ENCODE measurements at places on chromosomes 7 and 10.

GRCh38 chr10:452512-453426 is 236.7 kb downstream of the DIP2C start:
- no peak for DNase-seq

- no peak for DNase-seq
These were observed 34.1 kb upstream of the PITRM1 start for GRCh38 chr10:3206511-3207157.

GRCh38 chr7:46257761-46258448 is 336.8 kb upstream of the IGFBP3 start:
- no peak for DNase-seq

GRCh38 chr10:63064706-63065105 is 68.4 kb upstream of the NRBF2 start:
- DNase-seq: no peak

GRCh38 chr10:34403512-34403911 is 411.6 kb downstream of the PARD3 start:
- DNase-seq: no peak

GRCh38 chr10:27531336-27531847 is 27.3 kb downstream of the RAB18 start:
- DNase-seq: no peak

DNA sequence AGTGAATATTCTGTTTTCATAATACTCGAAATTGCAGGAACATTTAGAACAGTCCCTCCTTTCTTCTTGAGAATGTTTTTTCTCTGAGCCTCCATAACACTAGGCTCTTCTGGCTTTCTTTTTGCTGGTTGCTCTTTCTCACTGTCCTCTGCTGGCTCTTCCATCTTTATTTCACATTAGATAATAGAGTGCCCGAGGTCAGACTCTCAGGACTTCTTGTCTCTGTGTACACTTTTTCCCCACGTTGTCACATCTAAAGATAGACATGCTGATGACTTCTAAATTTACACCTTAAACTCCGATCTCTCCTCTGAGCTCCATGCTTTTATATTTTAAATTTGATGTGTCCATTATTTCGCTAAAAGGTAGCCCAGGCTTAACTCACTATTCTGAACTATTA is 15.4 kb upstream of the LRRN3 start:
- no peak for DNase-seq

GRCh38 chr7:37765421-37765829 is 81.9 kb downstream of the GPR141 start:
- no peak for DNase-seq

DNA sequence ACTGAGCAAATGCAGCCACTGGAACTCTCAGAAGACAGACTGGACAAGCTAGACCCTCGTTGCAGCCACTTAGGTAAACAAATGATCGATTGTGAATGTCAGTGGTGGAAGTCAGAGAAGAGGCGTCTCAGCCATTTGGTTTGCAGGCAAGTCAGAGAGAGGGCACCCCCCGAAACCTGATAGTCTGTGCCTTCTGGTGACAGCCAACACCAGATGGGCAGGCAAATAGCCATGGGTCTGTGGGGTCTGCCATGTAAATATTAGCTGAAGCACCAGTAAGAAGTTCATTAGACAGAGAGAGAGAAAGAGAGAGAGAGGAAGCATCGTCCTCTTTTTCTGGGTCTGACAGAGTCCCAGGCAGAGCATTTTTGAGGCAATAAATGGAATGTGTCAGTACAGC is 5.4 kb downstream of the PPP1R17 start:
- DNase-seq: no peak

GRCh38 chr10:57905861-57906260 is 361.8 kb downstream of the IPMK start:
- no peak for DNase-seq

GRCh38 chr10:62079885-62080559 is 178.5 kb downstream of the ARID5B start:
- DNase-seq: no peak

DNA sequence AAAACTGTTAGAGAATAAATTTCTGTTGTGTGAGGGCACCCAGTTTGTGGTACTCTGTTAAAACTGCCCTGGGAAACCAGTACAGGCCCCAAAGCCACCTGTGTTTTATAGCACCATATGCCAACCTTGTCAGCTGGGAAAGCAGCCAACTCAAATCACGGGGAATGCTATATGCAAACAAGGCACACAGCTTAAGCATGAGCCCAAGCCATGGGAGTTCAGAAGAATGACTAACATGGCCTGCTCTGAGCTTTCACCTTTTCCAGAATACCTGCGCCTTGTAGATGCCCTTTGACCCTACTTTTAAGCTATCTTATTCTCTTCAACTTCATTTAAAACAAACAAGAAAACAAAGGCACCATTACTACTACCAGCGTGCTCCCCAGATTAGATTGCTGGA is 5.5 kb upstream of the SLC25A13 start:
- DNase-seq: no peak

DNA sequence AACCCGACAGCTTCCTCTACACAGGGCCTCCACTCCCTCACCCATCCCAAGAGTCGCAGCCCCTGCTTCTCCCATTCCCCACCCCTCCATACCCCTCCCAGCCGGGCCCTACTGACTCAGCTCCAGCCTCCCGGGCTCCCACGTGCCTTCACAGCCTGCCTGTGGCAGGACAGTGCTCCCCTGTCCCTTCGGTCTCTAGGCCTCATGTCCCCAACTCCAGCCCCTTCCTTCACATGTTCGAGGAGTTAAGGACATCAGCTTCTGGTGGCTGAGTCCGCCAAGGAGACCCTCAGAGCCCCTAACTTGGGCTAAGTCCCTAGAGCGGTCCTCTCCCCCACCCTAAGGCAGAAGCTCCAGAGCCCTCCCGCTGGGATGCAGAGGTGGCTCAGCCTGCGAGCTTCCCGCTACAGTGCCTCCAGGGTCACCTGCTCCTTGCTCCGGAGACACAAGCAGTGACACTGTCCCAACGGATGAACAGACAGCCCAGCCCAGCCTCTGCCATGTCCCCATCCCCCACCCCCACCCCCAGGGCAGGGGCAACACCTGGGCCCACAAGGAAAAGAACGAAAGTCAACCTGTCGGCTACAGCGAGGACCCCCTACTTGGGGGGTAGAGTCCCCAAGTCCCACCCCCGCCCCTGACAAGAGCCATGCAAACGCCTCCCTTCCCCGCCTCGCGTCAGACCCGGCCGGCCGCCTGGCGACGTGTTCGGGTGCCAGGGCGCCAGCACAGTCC is 716 bp downstream of the SMARCD3 start:
- no peak for DNase-seq

- no peak for DNase-seq
These were observed 73.8 kb upstream of the SLF2 start for GRCh38 chr10:100838986-100839385.

GRCh38 chr10:118953598-118954393 is 75.7 kb upstream of the NANOS1 start:
- DNase-seq: no peak

DNA sequence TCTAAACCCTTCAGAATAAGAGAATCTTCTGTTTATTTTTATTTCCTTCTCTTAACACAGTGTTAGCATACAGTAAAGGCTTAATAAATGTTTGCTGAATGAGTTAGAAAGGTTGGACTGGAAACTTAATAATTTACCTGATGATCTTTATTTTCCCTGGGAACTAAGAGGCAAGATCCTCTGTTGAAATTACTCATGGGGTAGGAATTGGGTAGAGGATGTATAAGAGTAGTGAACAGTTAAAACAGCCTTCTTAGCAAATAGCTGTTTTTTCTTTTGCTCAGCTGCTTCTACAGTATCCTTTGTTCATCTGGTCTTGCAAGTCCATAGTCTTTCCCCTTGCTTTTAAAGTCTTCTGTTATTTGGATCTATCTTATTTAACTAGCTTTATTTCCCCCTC is 80.0 kb downstream of the AKAP9 start:
- no peak for DNase-seq

DNA sequence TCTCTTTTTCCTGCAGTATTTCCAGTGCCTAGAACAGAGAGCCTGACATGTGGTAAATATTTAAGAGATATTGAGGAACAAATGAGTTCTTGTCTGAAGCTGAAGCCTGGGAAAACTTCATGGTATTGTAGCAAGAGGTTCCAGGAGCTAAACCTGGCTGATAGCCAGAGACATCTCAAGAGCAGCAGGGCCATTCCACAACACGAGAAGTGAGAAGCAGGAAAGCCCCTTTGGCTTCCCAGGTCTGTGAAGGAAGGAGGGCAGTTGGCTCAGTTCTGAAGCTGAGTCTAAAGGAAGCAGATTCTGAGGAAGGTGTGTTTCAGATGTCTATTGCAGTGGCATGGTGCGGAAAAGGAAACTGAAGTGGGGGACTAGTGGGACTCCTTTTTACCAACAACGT is 63.8 kb upstream of the FAM204A start:
- DNase-seq: no peak

- no peak for DNase-seq
These were observed 49.4 kb downstream of the FAM171A1 start for GRCh38 chr10:15321431-15322341.

DNA sequence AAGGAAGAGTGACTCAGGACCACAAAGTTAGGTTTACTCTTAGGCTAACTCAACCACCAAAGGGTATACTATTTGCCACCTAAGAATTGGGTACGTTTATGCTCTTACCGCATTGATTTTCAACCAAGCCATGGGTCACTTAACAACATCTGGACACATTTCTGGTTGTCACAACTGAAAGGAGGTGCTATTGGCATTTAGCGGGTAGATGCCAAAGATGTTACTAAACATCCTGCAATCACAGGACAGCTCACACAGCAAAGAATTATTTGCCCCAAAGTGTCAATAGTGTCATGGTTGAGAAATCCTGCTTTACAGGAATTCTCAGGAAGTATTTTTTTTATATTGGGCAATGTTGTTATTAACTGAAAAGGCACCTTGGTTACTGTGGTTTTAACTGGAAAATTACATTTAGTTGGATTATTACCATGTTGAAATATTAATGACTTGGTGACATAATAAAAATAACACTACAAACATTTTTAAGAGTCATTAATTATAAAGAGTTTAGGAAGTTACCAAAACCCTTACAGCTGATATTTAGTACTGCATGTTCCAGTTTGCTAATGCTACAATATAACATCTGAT is 185.0 kb upstream of the TMEM196 start:
- no peak for DNase-seq

GRCh38 chr7:98474558-98474957 is 73.7 kb upstream of the BAIAP2L1 start:
- no peak for DNase-seq

GRCh38 chr10:3783682-3784432 is 1.2 kb downstream of the KLF6 start:
- DNase-seq: no peak

DNA sequence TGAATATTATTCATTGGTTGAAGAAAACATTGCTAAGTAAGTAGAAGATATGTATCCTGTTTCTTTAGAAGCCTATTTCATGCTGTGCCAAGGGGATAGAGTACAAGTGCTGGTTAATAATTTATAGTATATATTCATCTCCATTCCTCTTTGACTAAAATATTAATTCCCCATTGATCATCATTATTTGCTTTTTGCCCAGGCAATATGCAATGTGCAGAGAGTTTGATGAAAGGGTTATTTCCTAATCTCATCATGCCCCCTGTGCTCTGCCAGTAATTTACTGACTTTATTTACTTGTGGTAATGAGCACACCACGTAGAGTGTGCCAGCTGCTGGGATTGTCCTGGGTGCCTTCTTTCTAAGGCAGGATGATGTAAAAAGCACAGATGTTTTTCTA is 180.9 kb downstream of the REEP3 start:
- no peak for DNase-seq

GRCh38 chr7:99461221-99461620 is 4.7 kb downstream of the ATP5MF start:
- DNase-seq: no peak

DNA sequence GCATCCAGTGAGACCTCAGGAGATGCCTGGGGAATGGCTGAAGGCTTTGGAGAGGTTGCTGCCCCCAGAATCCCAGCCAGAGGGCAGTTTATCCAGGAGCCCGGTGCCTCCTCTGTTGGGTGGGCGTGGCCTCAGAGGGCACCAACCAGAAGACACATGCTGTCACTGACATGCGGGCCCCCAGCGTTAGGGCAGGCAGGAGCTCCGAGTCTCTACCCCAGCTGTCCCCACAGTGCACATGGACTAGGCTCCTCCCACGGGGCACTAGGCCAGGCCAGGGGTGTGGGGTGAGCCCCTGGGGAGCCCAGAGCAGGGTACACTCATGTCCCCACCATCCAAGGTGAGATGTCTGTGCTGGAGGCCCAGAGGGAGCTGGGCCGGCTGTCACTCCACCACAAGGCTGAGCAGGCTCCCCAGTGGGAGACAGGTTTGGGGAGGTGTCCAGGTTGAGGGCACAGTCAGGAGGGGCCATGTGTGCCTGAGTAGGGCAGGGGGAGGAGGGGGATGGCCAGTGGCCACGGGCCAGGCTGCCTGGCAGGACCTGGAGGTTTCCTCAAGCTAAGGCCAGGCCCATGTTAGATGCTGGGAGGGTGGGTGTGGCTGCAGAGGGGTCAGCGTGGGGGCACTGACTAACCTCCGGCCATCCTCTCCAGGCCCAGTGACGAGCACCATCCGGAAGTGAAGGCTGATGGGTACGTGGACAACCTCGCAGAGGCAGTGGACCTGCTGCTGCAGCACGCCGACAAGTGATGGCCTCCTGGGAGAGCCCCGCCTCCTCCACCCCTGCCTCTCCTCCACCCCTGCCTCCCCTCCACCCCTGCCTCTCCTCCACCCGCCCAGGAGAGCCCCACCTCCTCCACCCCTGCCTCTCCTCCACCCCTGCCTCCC is 131.3 kb downstream of the FAM53B start:
- DNase-seq: no peak

DNA sequence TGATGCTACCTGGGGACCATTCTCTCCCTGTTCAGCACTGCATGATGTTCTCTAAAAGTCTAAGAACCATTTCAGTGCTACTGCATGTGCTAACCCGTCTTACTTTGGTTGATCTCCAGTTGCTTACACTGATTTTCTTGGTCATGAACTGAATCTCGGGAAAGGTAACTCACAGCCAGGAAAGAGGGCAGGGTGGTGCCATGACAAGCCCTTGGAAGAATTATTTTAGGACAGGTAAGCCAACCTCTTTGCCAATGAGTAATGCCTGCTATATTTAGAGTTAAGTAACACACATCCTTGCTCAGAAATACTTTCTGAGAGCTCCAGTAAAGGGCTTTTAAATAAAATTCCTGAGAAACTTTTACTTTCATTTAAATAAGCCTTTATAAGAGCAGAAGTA is 126.7 kb downstream of the ARL4A start:
- no peak for DNase-seq

DNA sequence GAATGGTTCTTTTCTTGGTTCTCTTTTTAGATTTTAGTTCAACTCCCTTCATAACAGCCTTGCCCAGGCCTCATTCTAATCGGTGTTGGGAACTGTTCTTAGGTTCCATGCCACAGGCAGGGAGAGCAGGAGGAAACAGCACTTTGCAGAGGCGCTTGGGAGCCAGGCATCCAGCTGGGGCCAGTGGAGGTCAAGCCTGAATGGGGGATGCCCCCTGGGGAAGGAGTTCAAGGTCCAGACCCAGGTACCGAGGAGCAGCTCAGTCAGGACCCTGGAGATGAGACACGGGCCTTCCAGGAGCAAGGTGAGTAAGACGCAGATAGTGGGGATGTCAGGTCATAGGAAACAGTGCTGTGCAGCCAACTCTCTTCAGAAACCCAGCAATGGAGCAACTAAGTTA is 4.5 kb downstream of the ZSCAN25 start:
- no peak for DNase-seq

- DNase-seq: no peak
These were observed 26.1 kb downstream of the IFIT5 start for GRCh38 chr10:89440226-89441009.

- no peak for DNase-seq
These were observed 1.6 kb downstream of the FAM133B start for GRCh38 chr7:92588561-92588960.
